ENCODE measurements at places on chromosomes 1 and 21.

- DNase-seq: no peak
Observed at GRCh38 chr21:36126208-36126565, 8.7 kb upstream of the CBR3 start.

DNA sequence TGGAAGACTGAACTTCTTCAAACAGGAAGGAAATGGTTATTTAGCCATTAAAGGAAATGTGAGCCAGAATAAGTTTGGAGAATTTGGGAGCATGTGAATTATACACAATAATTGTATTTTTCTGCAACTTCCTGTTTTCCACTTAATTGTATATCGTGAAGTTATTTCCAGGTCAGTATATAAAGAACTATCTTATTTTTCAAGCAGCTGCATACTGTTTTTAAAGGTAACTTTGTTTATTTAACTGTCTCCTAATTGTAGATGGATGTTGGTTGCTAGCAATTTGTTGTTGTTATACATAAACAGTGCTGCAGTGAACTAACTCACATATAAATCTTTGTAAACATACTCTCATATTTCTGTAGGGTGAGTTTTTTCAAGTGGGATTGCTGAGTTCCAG, 180.3 kb downstream of the HLX start:
- no peak for DNase-seq

DNA sequence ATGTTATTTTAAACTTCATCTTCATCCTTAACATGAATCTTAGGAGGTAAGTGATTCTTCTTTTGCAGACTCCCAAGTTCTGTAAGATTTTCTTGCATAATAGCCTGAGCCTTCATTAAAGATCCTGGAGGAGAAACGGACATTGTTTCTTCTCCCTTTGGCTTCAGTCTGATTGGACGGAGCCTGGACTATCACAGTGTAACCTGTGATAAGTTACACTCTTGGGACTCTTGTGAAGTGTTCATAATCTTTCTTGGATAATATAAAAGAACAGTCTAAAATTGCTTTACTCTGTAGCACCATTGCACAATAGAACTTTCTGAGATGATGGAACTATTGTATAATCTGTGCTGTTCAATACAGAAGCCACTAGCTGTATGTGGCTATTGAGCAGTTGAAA, 244.8 kb downstream of the DNM3 start:
- no peak for DNase-seq

GRCh38 chr1:88680471-88680870, 3.6 kb upstream of the PKN2 start:
- no peak for DNase-seq

DNA sequence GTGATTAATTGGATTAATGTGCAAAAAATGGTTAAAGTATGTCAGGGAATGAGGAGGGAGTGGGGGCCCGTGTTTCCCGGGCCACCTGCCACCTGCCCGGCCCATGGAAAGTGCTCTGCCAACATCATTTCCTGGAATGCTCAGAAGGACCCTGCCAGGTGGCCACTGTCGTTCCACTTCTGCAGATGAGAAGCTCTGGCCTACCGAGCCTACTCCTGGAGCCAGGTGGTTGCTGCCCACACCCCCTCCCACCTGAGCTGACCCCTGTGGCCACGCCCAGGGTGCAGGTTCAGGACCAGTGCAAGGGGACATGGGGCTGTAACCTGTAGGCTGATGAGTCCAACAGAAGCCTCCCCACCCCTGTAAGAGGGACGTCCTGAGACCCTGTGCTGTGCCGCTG, 99.7 kb downstream of the PRDM16 start:
- no peak for DNase-seq

- no peak for DNase-seq
Observed at GRCh38 chr1:206491616-206492015, 15.7 kb upstream of the RASSF5 start.

GRCh38 chr1:94714152-94714551, 106.0 kb upstream of the SLC44A3 start:
- DNase-seq: no peak

GRCh38 chr1:198929961-198930599, 291.2 kb downstream of the PTPRC start:
- peak; percentile 48 for DNase-seq

- peak; percentile 73 for DNase-seq
Observed at GRCh38 chr1:89274411-89274857, 1.8 kb upstream of the GBP5 start.

Measured in CD4-positive, alpha-beta T cell treated with Interleukin-12 subunit alpha and Interleukin-12 subunit beta, for 1 hour (primary cell).